ENCODE measurements at places on chromosomes 7 and 10.
A peak's percentile ranks its signal among the peaks of the same experiment; 100 is the strongest.

- DNase-seq: no peak
Measured at GRCh38 chr7:12731214-12731656, 43.8 kb downstream of the ARL4A start.

- no peak for DNase-seq
Measured at GRCh38 chr7:22954251-22954650, 59.7 kb downstream of the HYCC1 start.

- no peak for DNase-seq
Measured at GRCh38 chr10:71070741-71071140, 141.6 kb upstream of the UNC5B start.

DNA sequence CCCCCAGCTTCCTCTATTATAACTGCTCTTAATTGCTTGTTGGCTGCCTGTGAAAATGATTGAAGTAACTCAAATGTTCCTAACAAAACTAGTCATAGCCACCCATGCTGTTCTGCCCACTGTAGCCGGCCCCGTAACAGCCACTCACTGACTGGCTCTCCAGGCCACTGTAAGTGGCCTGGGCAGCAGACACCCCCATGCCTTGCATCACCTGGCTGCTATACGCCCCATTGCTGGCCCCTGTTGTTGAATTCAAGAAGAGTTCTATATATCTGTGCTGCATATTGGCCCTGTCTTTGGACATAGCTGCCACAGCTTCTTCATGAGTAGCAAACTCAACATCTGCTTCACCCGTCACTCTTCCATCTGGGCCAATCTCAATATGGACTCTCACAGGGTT, 15.1 kb downstream of the FXYD4 start:
- no peak for DNase-seq

- no peak for DNase-seq
Measured at GRCh38 chr10:23406409-23406808, 32.5 kb upstream of the OTUD1 start.

DNA sequence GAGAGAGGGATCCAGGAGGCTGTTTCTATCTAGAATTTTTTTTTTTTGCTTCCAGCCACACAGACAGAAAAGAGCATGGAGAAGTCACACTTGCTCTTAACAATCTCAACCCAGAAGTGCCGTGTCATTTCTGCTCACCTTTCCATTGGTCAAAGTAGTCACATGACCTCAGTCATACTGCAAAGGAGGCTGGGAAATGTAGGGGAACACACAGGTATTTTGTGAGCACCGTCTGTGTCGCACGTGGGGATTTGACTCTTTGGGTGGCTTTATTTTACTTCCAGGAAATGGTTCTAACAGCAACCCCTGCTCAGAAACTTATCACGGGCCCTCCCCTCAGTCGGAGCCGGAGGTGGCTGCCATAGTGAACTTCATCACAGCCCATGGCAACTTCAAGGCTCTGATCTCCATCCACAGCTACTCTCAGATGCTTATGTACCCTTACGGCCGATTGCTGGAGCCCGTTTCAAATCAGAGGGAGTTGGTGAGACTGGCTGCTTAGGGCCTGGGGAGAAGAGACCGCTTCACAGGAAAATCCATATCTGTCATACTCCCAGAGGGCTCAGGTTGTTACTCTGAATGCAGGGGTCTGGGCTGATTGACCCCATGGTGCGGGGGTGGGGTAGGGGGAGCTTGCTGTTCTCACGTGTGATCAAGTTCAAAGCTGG, 13.1 kb upstream of the CPA1 start:
- no peak for DNase-seq

DNA sequence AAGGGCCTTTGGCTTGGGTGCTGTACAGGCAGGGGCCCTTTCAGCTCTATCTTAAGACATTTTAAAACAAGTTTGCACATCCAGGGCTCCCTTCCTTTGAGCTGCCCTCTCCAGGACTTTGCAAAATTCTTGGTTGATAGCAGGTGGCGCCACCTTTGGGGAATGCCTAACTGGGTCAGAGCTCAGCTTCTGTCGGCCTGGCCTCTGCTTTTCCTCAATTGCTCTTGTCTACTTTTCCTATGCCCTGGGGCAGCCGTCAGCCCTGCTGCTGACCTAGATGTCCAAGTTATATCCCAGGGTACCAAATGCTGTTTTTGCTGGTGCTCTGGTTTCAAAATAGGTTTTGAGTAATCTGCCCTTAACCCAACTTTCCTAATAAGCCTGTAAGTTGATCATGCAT, 65.8 kb downstream of the APBB1IP start:
- DNase-seq: no peak

DNA sequence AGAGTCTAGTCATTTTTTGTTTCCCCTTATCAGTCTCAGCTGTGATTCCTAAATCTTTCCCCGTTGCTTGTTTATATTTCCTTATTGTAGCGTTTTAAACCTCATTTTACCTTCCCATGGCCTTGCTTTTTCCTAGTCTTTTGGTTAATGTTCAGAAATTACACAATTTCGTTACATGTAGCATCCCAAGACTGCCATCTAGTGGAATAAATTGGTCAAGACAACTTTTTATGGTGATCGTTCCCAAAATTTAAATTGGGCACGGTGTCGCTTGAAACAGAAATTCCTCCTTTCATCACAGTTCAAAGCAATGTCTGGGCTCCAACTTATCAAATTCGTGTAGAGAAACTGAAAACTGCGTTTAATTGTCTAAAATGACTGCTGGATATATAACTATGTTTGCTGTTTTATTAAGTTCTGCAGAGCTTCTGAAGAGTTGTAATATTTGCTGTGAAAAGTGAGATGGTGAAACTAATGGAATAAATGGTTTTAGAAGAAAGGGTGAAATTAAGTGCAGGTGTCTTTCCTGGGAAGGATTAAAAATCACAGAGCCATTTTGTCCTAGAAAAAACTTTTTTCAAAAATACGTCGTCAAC, 370.2 kb downstream of the PHF14 start:
- DNase-seq: peak; percentile 60

DNA sequence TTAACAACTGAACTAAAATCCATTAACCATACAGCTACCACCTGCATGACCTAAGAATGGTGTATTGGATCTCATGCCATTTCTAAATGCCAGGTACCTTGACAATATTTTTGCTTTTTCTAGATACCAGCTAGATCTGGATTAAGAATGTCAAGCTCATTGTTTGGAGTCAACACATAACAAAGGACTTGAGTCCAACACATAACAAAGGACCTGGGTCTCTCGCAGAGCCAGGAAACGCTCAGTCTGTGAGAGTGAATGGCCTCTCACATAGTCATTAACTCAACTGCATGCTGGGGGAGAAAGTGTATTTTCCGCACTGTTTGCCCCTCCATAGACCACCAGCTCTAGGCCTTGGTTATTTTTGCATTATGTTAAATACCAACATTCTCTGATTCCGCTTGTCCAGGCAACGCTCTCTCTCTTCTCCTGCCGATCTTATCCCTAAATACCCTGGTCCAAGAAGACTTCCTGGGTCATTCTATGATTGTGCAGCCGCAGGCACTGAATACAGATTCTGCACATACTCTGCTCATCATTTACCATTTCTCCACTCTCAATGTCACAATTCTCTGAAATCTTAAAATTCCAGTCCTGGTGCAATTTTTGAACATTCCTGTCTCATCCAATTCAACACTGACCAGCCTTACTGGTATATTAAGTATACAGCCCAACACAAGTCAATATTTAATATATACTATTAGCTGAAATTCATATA, 31.2 kb downstream of the ITIH5 start:
- DNase-seq: no peak

- no peak for DNase-seq
Measured at GRCh38 chr7:148124477-148124876, 466.1 kb upstream of the C7orf33 start.

GRCh38 chr10:62710182-62710581, 94.3 kb upstream of the ADO start:
- no peak for DNase-seq

DNA sequence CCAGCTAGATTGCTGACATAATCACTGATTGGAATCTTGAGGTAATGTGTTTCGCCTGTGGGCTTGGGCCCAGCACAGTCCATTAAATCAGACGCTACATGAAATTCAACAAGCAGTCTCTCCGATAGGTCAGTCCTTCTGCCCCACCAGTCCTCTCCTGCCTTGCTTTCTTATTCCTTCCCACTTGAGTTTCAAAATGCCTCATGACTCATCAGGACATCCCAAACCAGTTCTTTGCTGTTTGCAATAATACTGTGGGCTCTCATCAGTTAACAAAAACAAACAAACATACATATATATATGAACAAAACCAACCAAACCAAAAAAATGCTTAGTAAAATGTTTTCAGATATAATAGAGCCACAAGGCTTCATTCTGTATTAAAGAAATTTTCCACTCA, 599.0 kb downstream of the SORCS1 start:
- DNase-seq: no peak

DNA sequence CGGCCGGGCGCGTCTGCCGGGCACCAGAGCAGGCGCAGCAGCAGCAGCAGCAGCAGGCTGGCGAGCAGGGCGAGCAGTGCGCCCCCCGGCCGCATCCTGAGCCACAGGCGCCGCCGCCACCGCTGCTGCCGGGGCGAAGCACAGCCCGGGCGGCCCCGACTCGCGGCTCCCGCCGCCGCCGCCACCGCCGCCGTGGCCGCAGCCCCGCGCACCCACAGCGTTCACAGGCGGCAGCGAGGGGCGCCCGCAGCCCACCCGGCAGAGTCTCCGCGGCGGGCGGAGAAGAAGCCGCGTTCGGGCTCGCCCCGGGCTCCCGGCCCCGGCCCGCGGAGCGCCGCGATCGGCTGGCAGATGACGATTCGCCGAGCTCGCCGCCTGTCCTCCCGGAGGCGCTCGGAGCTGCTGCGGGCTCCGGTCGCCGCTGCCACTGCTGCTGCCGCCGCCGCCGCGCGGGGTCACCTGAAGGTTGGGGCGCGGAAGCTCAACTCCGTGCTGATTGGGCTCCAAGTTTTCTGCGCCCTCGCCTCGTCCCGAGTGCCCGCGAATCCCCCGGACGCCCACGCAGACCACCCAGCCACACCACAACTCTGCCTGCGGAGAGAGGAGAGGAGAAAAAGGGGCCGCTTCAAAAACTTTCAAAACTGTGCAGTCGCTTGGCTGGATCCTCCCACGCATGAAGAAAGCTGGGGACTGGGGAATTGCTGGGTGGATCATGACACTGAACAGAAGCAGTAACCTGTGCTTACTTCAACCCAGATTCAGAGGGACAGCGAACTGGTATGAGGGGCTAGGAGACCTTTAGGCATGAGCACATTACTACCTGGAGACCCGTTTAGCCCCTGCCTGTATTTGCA, at the start of gene ST8SIA6:
TSS of gene ST8SIA6 (minus strand) at position 435 of the 854 bp plus-strand sequence. CDS start at position 95, 340 bp downstream.
- no peak for DNase-seq

DNA sequence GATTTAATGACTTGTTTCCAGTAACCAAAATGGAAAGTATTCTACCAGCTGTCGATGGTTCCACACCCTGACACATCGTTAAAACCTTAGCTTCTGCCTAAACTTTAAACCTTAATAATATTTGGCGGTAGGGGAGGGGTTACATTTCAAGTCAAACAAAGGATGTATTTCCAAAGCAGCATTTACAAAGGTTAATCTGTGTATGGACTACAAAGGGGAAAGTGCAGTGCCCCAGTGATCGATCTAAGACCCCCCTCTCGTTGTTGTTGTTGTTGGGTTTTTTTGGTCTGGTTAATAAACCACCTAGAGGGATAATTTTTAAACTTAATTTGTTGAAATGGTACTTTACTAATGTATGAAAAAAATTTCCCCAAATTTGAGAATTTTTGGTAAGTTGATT, 1.1 kb upstream of the STEAP2 start:
- no peak for DNase-seq

- no peak for DNase-seq
Measured at GRCh38 chr7:88686468-88687229, 72.9 kb upstream of the ZNF804B start.

DNA sequence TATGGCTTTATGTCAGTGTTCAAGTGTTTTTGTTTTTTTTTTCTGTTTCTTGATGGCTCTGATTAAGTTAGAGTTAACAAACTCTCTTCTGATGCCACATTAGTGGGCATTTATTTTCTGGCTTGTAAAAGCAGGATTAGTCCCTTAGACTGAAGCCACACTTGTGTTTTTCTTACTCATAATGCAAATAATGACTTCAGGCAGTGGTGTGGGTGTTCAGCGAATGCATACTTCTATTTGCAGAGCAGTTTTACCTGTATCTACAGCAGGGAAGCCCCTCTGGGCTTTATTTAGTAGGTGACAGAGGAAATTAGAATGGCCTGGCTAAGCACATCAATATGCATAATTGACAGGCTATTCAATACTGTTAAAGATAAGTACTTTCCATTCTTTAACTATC, 79.9 kb downstream of the CNNM2 start:
- DNase-seq: no peak

- DNase-seq: no peak
Measured at GRCh38 chr10:32661346-32661745, 215.4 kb downstream of the CCDC7 start.

DNA sequence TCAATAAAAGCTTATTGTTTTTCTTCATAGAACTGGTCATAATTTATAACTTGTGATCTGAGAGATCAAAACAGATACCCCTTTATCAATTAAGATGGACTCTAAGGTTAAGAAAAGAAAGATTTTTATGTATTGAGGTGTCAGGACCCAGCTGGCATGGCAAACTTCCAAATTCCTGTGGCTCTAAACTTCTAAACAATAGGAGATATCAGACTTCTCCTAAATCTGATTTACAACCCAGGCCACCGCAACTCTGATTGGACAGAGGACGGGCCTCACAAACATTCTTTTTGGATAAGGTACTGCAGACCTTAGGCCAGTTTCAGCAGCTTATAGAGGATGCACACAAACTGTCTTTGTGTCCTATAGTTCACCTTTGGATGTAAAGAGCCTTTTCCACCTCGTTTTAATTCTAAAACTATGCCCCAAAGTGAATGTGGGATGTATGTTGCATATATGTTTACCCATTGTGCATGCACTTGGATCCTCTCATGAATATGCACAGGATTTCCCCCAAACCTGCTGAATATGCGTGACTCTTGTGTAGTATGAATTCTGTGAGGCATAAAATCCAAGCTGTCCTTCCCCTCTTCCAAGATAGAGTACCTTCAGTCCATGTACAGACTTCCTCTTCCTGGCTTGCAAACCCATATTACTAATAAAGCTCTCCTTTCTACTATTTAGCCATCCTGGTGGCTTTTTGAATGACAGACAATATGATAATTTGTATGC, 69.0 kb downstream of the ELMO1 start:
- DNase-seq: no peak

DNA sequence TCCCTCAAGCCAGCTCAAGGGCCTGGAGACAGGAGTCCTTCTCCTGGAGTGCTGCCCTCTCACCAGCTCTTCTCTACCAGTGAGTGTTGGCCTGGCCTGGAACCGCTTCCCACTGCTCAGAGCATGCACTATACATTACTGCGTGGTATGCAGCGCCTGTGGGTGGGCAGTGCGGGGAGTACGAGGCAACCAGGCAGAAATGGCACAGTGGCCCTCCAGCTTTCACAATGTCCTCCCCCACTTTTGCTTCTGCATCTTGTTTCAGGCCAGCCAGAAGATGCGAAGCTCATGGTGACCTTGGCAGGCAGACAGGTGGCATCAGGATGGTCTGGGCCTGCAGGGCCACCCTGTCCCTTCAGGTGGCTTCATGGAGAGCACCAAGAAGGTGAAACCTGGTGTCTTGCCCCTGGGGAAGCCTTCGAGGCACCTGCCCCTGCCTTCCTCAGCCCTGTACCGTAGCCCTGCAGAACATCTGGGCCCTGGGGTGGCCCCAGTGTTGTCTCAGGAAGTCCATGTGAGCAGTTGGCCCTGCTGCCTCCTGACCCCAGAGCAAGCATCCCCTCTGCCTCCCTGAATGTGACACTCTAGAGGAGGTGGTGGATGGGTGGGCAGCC, 35.8 kb downstream of the RASGEF1A start:
- DNase-seq: no peak

- DNase-seq: no peak
Measured at GRCh38 chr7:155344270-155344617, 46.6 kb downstream of the INSIG1 start.

Measured in SK-N-MC (cell line).